ENCODE measurements at places on chromosomes 5 and 9.

- DNase-seq, result no peak
Observed at GRCh38 chr5:36041537-36041845, 25.2 kb downstream of the UGT3A2 start.

DNA sequence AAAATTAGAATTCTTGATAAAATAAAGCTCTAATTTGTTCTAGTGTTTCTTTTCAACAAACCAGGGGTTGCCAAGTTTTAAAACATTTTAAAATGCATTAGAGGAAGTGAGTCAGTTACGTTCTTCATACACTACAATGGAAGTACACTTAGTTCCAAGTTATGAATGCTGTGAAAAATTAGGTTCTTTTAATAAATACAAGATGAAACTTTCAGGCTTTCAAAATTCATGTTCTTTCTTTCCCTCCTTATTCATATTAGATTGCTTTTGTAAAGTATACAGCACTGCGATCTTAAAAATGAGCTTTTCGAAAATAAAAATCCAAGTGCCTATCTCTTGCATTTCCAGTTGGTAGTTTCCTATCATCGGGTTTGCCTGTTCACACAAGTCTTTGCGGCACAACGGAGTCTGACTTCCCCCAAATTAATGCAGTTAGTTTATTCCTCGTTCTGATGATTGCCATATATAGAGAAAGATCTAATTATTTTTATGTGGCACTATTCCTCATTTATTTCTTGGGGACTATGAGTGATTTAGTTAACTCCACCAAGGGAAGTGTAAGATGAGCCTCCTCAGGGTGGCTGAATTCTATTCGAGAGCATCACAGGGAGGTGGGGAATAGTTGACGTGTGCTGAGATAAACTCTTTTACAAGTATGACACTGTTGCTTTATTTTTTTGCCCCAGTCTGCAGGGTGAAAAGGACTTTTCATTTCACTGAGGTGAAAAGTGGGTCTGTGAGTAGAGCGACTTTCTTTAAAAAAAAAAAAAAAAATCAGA lies 238.2 kb downstream of the CD180 start:
- DNase-seq, result no peak

DNA sequence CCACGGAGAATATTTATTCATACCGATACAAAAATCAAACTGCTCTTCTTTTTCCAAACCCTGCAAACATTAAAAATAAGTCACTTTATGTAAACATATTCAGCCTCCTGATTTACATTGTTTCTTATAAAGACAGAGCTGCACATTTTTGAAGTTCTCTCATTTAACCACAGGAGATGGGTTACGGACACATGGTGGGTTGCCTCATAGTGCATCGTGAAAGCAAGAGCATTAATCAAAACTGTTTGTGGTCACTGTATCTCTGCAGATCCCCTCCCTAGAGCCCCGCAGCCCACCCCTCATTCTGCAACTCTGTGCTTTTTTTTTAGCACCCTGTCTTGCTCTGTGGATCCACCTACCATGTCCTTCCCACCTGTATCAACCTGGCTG lies 43.3 kb upstream of the EQTN start:
- no peak for DNase-seq

DNA sequence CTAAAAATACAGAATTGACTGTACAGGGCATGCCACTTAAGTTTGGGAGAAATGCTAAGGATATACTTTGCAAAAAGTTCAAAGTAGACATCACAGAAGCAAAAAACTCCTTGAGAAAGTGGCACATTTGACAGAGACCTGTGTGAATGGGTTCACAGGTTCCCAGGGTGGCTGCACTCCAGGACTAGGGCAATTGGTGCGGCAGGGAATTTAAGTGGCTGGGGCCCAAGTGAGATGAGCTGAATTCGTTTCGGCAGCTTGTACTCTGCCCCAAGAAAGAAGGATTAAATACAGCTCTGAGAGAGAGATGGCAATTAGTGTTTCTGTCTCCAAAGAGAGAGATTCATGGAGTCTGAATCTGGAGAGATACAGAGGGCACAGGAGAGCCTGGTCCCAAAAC lies 280.1 kb downstream of the FBXL17 start:
- DNase-seq, result no peak
